ENCODE measurements at places on chromosomes 6 and 20.

DNA sequence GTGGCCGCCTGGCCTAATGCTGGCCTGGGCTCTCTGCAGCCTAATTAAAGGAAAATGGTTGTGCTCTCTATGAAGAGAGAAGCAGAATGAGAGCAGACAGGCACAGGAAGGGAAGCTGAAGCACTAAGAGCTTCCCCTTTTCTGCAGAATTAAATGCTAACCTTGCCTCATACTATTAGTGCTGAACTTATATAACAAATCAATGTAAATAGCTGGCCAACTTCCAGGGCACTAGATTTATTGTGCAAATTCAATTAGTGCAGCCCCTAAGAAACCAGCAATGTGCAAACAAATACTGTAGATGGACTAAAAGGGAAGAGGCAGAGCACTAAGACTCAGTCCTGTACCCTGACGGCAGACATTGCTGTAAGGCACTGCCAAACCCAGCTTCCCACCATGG is 36.1 kb upstream of the INSM1 start:
- DNase-seq: peak; percentile 38

DNA sequence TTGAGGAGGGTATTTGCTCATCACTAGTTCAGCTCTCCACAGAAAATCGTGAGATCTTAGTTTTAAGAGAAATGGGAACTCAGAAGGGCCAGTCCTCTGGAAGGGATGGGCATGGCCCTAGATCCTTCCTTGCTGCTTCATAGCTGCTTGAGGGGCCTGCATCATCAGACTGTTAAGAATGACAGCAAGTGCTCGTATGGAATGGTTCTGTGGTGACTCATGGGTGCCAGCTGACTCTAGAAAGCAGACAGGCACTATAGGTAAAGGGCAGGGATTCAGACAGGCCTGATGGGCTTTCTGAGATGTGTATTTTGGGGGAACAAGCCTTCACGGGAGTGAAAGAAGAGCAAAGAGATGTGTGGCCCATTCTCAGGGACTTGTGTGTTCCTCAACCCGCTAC is 90.8 kb downstream of the MYLK4 start:
- DNase-seq: no peak

DNA sequence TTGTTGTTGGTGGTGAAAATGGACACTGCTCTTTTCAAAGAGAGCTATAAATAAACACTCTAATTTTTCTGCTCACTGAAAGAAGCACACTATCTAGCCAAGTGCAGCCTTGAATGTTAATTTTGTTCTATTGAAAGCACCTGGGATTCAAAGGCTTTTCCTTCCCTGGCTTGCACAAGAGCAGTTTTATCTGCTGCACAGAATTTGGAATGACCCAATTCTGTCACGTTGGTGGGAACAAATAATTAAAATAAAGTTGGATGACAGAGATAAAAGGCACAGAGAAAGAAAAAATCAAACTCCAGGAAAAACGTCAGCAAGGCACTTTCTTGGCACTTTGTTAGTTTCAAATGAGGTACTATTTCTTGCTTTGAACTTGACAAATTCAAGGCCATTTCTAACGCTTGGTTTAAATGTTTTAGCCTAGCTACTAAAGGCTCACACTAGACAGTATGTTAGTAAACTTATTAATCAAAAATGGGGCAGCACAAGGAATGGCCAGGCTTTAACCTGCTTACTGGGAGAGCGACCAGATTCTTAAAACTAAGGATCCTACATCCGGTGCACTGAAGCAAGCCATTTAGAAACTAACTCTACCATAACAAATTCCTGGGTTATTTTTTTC is 145.5 kb upstream of the ARG1 start:
- no peak for DNase-seq

- no peak for DNase-seq
Measured at GRCh38 chr20:47609001-47609400, 107.3 kb downstream of the NCOA3 start.

DNA sequence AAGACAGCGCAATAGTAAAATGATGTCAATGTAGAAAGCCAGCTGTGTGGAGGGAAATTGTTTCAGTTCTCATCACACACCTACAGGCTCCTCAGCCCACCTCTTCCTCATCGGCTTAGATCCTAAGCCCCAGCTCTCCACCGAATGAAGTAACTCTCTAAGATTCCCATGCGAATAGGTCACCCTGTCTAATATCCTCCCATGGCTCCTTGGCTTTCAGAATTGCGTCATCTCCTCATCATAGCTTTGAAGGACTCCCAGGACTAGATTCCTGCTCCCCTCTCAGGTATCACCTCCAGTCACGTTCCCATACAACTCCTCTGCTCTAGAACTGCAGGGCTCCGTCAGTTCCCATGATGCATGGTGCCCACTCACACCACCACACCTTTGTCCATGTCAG is 16.2 kb upstream of the SLC22A16 start:
- no peak for DNase-seq

DNA sequence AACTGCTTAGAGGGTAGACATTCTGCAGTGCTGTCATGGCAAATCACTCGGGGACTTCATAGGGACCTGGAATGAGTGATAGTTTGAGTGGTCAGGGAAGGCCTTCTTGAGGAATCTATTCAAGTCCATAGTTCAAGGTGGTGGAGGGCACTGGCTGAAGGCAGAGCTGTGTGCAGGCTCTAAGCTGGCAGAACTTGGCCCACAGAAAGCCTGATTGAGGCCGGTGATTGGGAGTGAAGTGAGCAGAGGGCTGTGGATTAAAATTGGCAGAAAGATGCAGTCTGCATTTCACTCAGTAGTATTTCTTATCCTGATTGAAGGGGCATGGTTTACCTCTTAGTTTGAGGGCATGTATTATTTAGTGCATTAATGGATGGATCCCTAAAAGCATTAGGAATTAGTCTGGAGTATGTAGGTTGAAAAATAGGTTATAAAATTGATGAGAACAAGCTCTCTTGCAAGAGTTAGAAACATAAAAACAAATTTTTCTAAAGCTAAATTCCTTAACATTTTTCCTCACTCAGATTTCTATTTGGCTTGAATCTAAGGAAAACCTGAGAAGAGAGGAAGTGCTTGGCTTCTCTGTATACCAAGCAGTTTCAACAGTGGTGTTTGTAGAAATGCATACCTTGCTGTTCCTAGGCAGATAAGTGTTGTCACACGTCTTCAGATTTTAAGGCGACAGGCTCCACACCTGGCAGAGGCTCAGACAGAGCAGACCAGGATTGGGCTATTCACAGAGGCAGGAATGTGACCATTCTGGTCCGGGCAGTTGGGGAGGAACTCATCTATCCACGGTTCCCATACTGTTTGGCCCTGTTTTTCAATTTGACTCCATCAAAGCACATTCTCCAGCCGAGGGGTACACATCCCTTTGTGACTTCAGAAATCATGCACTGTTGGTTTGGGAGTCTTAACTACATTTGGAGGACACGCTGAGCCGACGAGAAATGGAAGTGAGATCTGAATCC is 45.2 kb downstream of the UTRN start:
- DNase-seq: no peak

GRCh38 chr6:53937461-53937860 is 142.7 kb downstream of the LRRC1 start:
- no peak for DNase-seq

DNA sequence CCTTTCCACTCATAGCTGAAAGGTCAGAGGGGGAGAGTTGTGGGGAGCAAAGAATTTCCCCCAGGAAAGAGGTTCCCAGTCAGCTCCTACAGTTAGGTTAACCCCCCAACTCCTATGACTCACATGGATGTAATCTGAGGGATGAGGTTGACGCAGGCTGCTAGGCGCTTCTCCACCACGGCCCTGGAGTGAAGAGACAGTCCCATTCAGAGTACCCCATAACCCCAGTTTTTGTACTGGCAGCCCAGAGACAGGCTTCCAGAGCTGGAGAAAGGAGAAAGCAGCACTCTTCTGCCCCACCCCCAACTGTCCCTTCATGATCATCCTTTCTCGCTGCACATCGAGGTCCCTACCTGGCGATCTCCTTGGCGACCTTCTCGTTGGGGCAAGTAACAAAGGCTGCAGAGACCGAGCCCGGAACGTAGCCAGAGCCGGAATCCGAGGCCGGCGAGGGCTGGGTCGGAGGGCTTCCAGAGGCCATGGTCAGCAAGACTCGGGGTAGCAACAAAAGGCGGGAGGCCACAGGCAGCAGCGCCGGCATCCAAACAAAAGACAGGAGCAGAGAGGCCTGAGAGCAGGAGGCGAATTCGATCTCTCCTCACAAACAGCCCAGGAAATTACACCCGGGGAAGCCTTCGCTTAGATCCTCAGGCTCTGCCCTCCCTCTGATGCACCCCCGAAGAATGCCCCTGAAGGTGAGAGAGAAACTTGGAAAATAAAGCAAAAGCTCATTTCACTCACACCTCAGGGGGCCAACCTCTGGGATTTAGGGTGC is 592 bp downstream of the CUTA start:
- no peak for DNase-seq

- no peak for DNase-seq
Measured at GRCh38 chr6:3844097-3844463, 5.1 kb upstream of the FAM50B start.

- no peak for DNase-seq
Measured at GRCh38 chr6:13411484-13411883, 75.9 kb downstream of the GFOD1 start.

DNA sequence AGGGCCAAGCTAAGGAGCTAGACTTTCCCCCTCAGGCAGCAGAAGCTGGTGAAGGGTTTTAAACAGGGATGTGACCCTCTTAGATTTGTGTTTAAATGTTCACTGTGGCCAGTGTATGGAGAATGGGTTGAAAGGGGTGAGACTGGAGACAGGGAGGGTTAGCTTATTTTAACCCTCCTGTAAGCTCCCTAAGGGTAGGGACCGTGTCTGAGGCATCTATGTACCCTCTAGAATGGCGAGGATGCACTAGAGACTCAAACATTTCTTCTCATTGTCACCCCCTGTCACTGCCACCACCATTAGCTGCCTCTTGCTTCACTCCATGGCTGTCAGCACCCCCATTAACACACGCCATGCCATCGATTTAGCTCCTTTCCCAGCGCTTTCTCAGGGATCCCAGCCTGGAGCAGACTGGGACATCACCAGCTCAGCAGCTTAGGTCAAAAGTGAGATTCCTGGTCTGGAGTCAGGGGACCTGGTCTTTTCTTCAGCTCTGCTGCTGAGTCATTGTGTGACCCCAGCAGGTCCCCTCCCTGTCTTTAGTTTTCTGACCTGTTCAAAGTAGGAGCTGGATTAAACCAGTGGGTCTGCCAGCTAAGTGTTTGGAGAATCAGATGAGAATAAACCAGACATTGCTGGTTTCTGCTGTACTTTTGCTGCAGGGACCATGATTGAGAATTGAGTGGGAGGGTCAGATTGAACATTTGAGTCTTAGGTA is 1.1 kb upstream of the SLC22A7 start:
- DNase-seq: no peak

- no peak for DNase-seq
Measured at GRCh38 chr6:14359438-14359837, 241.9 kb downstream of the CD83 start.

DNA sequence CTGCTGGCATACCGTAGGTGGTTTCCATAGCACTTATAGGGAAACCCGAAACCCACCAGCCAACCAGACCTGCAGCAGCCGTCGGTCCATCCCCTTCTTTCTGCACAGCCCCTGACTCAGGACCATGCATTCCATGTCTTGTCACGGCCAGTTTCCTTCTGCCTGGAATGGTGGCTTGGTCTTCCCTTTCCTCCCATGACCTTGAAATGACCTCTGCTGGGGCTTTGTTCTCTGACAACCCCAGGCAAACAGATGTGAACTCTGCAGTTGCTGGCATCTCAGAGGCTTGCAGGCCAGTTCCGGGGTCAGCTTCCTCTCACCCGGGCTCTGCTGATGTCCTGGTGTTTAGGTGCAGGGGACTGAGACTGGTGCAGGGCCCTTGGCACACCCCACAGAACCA is 250.8 kb downstream of the SMOC2 start:
- no peak for DNase-seq

DNA sequence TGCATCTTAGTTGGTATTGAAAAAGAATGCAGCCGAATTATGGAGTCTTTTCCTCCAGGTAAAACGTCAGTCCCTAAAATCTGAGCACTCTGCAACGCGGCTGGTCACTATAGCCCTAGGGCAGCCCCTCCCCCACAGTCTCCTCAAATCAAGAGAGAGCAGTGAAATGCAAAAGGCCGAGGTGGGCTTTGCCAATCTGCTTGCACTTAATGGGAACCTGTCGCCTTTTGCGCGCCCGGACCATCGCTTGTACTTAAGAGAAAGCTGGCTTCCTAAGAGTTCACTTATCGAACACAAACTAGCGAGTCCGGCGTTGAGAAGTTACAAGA is 447 bp downstream of the MCM3 start:
- DNase-seq: no peak

- no peak for DNase-seq
Measured at GRCh38 chr20:24608926-24609667, 139.7 kb downstream of the SYNDIG1 start.

DNA sequence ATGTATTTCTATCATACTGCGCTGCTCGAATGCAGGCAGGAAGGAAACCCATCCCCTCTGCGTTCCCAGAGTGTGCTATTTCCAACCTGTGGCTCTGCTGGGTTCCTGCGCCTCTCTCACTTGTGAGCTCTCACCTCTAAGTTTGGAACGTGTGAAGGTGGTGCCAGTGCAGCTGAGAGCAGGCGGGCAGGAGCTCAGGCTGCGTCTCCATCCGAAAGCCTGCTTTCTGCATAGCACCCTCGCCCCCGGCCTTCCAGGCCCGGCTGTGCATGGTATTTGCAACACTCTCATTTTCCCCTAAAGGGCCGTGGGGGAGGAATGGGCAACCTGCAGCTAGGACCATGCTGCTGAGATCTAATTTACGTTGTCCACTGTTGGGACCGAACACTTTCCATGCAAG is 288.0 kb upstream of the TSHZ2 start:
- DNase-seq: no peak

DNA sequence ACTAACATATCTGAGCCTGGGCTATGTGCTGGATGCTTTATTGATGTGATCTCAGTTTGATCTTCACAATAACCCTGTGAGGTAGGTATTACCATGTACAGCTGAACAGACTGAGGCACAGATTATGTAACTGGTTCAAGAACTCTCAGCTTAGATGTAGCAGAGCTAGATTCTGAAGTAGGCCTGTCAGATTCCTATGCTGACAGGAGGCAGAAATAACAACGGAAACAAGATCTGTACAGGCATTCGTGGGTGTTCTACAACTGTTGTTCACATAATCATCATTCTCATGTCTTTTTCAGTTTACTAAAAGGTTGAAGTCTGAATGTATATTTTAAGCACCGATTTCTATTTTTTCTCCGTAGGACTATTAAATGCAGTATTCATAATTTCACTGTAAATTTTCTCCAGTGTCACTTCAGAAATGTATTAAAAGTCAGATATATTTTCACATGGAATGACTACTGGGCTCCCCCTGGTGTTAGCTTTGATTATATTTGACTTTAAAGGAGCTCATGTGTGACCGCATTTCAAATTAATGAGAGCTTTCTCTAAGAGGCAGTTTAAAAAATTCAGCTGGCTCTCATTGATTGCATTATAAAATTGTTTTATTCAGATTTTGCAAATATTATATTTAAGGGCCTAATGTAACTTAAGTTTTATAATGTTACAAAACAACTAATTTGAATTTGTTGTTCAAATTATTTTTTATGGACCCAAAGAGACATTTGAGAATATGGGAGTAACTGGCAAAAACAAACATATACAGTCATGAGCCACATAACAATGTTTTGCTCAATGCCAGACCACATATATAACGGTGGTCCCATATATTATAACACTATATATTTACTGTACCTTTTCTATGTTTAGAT is 36.4 kb upstream of the SLC17A4 start:
- DNase-seq: peak; percentile 41

Data from KBM-7 (cell line).